T-helper 17 cell (primary cell): ENCODE measurements at places on chromosomes 2 and 18. TPM values are rescaled to one million over a fixed set of nuclear protein-coding genes. Genes with fewer than 3 reads are reported as not detected.

DNA sequence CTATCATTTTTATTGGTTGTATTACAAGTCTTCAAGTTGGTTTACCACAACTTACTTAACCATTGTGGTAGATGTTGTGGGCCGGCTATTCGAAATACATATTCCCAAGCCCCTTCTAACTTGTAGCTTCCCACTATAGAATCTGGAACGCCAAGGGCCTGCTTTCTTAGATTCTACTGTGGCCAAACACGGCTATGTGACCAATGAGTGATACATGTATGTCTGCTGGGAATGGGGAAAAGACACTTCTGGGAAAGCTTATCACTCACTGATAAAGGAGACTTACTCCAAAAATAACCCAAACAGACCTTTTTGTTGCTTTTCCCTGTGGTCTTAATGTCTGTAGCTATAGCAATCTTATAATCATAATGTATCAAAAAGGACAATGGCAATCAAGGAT is 24.5 kb downstream of the STRN start:
- no peak overlapping the region for H3K27ac ChIP-seq
- H3K27me3 ChIP-seq: no peaks in the 10 kb centered on the region
- H3K4me3 ChIP-seq: no peak overlapping the region
- no peak for DNase-seq
- H3K4me1 ChIP-seq: peaks cover 2% of the 10 kb centered on the region

GRCh38 chr2:103285354-103285753 is 523.5 kb downstream of the TMEM182 start:
- no peaks in the 10 kb centered on the region for H3K36me3 ChIP-seq
- no peaks in the 10 kb centered on the region for H3K27me3 ChIP-seq
- no peak for DNase-seq

DNA sequence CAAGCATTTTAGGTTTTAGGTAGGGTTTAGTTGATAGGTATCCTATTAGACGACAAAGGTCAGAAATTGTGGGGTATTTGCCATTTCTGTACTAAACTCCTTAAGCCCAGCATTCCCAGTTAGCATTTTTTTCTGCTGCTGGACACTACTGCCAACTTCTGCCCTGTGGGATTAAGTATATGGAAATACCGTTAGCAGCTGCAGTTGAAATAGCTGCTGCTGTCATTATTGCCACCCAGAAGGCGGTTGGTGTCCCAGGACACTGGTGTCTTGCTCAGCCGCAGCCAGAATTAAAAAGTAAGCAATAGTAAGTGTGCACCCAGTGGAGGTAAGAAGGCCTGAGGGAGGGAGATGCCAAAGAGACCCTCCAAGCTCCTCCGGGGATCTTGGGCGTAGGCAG is 1.9 kb upstream of the UXS1 start:
- peaks cover 10% of the 10 kb centered on the region for H3K36me3 ChIP-seq
- H3K4me3 ChIP-seq: no peak overlapping the region
- H3K27me3 ChIP-seq: no peaks in the 10 kb centered on the region
- DNase-seq: no peak
- H3K27ac ChIP-seq: no peak overlapping the region

GRCh38 chr2:99278793-99279291 is 22.2 kb downstream of the LYG1 start:
- no peaks in the 10 kb centered on the region for H3K27me3 ChIP-seq
- peaks cover 11% of the 10 kb centered on the region for H3K36me3 ChIP-seq
- no peak overlapping the region for H3K4me3 ChIP-seq
- H3K4me1 ChIP-seq: no peaks in the 10 kb centered on the region
- DNase-seq: no peak

Gene SH2D6
- 0.26 TPM for total RNA-seq
